Endodermal cell (in vitro differentiated cells): ENCODE measurements at places on chromosomes 13 and 19. TPM values are rescaled to one million over a fixed set of nuclear protein-coding genes. Genes with fewer than 3 reads are reported as not detected.

GRCh38 chr19:44753932-44754749 is 5.6 kb downstream of the BCL3 start:
- peak; percentile 87 for DNase-seq

- peak; percentile 67 for DNase-seq
These were observed 10.1 kb downstream of the OR1I1 start for GRCh38 chr19:15091918-15092753.

GRCh38 chr13:42255886-42256285 is 16.1 kb upstream of the AKAP11 start:
- DNase-seq, result no peak

GRCh38 chr13:98022210-98022609 is 68.7 kb downstream of the IPO5 start:
- no peak for DNase-seq

- no peak for DNase-seq
These were observed 22.0 kb downstream of the MBNL2 start for GRCh38 chr13:97243915-97244781.

DNA sequence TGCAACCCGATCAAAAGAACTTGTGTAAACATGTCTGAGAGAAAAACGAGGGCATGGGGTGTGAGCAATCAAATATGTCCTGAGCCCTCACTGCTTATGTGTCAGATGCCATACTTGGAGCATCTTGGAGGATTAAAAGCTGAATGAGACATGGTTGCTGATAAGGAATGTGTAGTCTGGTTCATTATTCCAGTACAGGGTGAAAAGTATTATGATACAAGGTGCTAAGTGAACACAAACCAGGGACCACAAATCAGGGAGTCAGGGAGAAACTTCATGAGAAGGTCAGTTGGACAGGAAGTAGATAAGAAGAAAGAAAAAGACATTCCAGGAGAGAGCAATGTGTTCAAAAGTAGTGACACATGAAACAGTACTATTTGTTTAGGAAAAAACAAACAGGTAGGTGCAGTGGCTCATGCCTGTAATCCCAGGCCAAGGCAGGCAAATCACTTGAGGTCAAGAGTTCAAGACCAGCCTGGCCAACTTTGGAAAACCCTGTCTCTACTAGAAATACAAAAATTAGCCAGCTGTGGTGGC is 2.0 kb upstream of the RCBTB1 start:
- no peak for DNase-seq

DNA sequence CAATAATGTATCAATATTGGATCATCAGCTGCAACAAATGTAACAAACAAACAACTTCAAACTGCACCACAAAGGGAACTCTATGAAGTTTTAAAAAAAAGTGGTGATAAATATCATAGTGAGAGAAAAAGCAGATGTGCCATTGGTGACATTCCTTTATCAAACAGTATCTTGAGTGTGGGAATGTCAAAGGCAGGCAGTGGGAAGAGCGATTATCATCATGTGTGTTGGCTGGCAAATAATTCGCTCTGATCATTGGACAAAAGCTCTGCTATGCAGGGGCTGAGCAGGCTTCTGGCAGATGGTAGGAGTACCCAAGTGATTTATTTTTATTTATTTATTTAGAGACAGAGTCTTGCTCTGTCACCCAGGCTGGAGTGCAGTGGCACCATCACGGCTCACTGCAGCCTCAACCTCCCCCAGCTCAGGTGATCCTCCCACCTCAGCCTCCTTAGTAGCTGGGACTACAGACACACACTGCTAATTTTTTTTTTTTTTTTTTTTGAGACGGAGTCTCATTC is 55.9 kb upstream of the RANBP3 start:
- DNase-seq, result no peak

DNA sequence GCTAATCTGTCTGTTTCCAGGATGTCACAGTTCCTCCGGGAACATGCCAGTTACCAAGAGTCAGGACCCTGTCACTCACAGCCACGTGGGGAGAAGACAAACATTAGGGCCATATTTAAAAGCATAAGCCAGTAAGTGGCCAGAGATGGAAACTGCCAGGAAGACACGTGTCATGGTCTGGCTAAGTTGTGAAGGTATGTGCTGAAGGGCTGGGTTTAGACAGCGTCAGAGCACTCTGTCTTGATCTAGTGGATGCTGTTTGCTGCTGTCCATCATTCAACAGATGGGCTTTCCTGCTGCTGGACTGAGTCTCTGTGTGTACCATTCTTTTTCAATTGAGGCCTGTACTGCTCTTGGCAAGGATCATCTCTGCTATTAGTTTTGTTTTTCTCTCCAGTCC is 128.6 kb downstream of the HS6ST3 start:
- DNase-seq, result no peak

DNA sequence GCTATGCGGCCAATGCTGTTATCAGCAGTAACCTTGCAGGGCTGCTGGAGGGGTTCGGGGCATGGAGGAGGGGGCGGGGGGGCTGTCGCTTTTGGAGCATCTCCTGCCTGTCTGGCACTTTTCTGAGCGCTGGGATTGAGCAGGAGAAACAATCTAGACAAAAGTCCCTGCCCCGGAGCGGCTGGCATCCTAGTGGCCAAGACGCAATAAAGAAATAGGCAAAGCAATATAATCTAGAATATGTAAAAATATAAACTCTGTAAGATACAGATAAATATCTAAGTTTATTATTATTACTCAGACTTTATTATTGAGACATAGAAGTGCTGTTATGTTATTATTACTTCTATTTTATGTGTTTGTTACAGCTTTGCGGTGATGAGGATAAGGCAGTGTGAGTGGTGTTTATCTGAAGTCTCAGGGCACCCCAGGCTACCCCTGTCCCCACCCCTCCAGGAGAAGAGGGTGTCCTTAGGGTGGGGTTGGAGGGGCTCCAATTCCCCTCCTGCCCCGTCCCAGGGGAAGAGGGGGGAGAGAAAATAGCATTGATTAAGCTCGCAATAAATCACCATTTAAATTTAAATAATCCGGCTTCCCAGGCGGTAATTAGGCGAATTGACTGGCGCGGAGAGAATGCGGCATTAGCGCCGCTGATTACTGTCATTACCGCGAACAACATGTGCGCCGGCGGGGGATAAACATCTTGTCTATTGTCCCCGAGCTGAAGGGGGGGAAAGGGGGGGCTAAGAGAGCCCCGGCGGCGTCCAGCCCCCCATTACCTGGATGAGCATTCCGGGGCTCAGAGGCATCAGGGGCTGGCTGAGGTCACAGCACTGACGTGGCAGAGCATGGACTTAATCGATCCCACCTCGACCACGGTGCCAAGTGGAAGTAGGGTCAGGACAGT is 3.2 kb downstream of the NPAS1 start:
- peak; percentile 71 for DNase-seq

DNA sequence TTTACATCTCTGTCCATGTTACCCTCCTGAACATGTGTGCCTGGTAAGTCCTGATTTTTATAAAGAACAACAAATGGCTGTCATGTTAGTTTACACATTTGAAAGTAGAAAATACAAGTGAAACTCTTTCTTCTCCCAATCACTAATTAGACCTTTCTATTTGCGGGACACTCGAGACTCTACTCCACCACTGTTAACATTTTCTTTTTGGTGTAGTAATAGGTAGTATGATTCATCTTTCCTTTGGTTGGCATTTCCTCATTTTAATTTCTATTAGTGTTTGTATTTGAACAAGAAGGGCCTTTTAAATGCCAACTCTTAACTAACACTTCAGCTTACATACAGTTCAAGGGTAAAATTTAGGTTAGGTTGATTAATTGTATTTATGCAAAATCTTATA is 371.1 kb downstream of the PCDH9 start:
- DNase-seq, result no peak

- no peak for DNase-seq
These were observed 61.2 kb downstream of the GNG7 start for GRCh38 chr19:2641332-2641698.

CEACAM4 gene
- not detected in 2 replicates for total RNA-seq

GRCh38 chr19:34305221-34306083 is 51.1 kb downstream of the GARRE1 start:
- DNase-seq, result no peak

TNNT1 gene
- total RNA-seq, result 64.8 to 82.4 TPM (median 66.7 TPM) in 3 replicates

DNA sequence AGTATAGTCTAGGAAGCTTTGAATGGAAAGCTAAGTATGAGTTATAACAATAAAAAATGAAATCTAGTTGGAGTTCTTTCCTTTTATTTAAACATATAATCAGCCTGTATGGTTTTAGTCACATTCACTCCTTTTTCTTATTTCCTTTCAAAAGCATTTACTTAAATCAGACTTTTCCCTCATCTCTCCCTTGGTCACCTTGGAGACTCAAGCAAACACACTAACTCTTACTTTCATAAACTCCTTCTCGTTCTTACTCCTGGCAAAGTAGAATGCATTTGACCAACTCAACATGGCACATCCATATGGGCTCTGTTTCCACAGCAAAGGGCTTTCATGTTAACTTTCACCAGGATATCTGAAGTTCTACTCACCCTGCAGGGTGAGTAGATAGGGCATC is 400.0 kb downstream of the LMO7 start:
- no peak for DNase-seq

- no peak for DNase-seq
These were observed 77.6 kb upstream of the IPO5 start for GRCh38 chr13:97875911-97876310.

DNA sequence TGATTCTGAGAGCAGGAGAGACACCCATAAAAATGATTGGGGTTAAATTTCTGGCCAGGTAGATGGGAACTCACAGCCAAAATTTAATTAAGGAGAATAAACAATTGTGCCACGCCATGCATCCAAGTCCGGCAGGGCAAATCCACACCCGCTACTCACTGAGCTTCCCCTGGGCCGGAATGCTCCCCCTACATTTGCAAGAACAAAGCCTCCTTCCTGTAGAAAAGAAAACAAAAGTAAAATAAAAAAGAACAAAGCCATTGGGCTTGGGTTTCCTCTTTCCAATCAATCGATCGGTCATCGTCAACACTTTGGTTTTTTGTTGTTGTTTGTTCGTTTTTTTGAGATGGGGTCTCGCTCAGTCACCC is 30.2 kb upstream of the TFDP1 start:
- peak; percentile 20 for DNase-seq

LILRB1 gene
- not detected in 3 replicates for total RNA-seq

OLFM2 gene
- total RNA-seq, result 58.1 to 75.3 TPM (median 61.7 TPM) in 3 replicates

BRME1 gene
- total RNA-seq, result 3.7 and 4.4 TPM in 2 replicates

GRCh38 chr13:113546571-113547237 is 37.8 kb upstream of the TFDP1 start:
- DNase-seq, result no peak

DNA sequence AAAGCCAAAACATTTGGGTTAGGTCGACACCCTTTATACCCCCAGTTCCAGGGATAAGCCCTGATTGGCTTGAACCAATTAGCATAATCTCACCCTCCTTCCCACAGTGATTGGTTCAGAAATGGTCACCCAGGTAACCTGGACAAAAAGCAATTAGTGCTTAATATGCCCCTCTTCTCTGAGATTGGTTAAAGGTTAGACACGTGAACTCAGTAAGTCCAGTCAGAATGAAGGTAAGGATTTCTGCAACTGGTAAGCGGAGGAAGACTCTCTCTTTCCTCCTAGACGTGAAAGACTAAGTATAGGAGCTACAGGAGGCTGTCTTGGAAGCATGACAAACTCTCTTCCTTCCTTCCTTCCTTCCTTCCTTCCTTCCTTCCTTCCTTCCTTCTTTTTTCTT is 1.3 kb upstream of the PNMA8C start:
- no peak for DNase-seq

DNA sequence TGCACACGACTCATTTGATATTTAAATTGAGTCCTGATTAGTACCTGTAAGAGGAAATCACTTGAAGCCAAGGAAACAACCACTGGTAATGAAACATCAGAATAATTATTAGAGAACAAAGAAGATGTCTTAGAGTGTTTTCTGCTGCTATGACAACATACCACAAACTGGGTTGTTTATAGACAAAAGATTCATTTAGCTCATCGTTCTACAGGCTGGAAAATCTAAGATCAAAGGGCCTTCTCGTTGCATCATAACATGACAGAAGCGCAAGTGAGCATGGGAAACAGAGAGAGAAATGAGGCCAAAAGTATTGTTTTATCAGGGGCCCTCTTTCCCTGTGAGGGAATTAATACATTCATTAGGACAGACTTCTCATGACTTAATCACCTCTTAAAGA is 1024.0 kb upstream of the PCDH9 start:
- no peak for DNase-seq

DNA sequence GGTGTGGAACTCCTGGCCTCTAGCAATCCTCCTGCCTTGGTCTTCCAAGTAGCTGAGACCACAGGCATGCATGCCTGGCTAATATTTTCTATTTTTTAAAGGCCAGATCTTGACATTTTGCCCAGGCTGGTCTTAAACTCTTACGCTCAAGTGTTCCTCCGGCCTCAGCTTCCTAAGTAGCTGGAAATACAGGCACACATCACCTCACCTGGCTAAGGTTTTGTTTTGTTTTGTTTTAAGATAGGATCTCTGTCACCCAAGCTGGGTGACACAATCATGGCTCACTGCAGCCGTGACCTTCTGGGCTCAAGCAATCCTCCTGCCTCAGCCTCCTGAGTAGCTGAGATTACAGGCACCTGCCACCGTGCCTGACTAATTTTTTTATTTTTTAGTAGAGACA is 5.5 kb upstream of the RLN3 start:
- no peak for DNase-seq

EXOC3L2 gene
- 0.11 to 6.8 TPM (median 0.32 TPM) in 3 replicates for total RNA-seq

DNA sequence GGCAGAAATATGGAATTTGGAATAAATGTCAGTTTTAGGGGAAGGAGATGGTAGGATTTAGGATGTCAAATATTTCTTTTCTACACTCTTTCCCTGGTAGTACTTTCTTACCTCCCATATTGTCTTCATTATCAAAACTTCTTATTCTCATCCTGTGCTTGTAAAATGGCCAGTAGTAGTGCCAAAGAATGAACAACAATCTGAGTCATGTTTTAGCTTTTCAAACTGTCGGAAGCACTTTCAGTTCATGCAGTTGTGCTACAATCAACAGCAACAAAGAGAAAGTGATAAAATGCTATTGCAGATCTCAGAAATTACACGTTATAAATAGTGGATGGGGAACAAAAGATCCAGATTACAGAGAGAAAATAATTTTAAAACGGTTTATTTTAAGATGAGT is 193.7 kb upstream of the RXFP2 start:
- DNase-seq, result no peak

GRCh38 chr19:19423322-19423721 is 17.8 kb downstream of the GATAD2A start:
- no peak for DNase-seq

DCLK1 gene
- total RNA-seq, result 32.8 and 34.8 TPM in 2 replicates

- no peak for DNase-seq
These were observed 71.7 kb downstream of the SIAH3 start for GRCh38 chr13:45779901-45780300.

GPC5 gene
- total RNA-seq, result 0.51 and 0.54 TPM in 2 replicates
